ENCODE measurements at places on chromosomes 13 and 19. TPM values are rescaled to one million over a fixed set of nuclear protein-coding genes. Genes with fewer than 3 reads are reported as not detected.

GRCh38 chr13:114029866-114030625 lies 56.2 kb upstream of the C13orf46 start:
- no peak for DNase-seq

DNA sequence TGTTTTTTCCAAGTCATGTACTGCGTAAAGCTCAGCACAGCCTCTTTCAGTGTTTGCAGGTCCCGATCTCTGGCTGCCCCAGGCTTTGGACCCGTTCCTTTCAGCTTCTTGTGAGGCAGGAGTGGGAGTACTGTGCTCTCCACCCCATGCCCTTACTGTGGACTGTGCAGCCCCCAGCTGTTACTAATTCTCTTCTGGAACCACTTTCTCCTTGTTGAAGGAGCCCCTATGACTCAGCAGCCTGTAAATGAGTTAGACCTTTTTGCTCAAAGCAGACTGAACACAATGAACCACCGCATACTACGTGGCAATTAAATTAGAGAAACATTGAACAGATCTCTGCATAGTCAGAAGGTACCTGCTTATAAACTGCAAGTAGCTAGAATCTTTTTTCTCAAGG lies 39.0 kb downstream of the SERTM1 start:
- no peak for DNase-seq

DNA sequence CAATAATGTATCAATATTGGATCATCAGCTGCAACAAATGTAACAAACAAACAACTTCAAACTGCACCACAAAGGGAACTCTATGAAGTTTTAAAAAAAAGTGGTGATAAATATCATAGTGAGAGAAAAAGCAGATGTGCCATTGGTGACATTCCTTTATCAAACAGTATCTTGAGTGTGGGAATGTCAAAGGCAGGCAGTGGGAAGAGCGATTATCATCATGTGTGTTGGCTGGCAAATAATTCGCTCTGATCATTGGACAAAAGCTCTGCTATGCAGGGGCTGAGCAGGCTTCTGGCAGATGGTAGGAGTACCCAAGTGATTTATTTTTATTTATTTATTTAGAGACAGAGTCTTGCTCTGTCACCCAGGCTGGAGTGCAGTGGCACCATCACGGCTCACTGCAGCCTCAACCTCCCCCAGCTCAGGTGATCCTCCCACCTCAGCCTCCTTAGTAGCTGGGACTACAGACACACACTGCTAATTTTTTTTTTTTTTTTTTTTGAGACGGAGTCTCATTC lies 55.9 kb upstream of the RANBP3 start:
- DNase-seq = no peak

DNA sequence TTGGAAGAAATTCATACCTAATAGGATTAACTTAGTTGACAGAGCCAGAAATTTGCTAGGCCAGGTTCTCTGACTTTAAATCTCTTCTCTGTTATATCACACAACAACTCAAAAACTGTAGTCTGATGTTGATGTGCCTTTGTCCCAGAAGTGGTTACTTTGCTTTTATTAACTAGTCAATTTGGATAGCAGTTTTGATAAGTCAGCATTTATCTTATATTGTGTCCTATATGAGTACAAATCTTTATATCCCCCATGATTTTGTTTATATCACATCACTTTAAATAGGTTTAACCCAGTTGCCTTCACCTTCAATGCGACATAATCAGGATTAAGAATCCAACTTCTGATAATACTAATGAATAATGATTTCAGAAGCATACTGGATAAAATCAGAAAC lies 459.3 kb downstream of the GPC6 start:
- no peak for DNase-seq

GRCh38 chr13:21365574-21365973 lies 93.5 kb downstream of the ZDHHC20 start:
- no peak for DNase-seq

GRCh38 chr13:98143601-98144026 lies 720 bp downstream of the FARP1 start:
- DNase-seq = no peak

DNA sequence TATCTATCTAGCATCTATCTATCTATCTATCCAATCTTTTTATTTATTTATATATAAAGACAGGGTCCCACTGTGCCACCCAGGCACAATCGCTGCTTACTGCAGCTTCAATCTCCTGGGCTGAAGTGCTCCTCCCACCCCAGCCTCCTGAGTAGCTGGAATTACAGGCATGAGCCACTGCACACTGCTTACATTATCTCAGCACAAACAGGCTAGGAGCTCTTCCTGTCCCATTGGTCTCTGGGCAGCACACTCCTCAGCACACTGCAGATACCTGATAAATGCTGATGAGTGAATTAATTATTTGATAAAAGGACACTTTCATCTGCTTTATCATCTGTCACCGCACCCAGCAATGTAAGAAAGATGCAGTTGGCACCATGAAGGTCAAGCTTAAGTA lies 16.1 kb downstream of the ZNF562 start:
- no peak for DNase-seq

GRCh38 chr13:65940720-65941119 lies 1289.4 kb downstream of the PCDH9 start:
- no peak for DNase-seq

DNA sequence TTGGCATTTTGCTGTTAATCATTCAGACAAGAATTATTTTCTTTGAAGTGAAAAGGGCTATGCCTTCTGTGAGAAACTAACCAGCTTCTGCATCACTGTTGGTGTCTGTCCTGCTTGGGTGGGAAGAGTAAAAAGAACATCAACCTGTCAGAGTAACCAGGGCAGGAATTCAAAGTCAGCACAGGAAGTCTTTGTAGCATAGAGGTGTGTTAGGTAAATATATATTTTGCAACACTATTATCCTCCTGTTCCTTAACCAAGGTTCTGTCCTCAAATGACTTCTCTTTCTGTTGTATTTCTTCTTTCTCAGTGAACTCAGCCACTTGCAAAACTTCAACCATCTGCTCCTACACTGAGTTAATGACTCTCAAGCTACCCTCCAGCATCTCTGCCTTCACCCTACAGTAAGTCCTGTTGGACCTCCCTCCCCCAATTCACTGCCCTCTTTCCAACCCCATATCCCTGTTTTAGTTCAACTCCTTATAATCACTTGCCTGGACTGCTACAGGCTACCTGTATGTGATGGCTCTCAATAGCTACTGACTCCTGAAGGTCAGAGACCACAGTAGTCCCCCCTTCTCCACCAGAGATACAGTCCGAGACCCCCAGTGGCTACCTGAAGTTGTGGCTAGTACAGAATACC lies 49.9 kb downstream of the SMAD9 start:
- no peak for DNase-seq

- no peak for DNase-seq
Measured at GRCh38 chr19:13964776-13965175, 12.5 kb downstream of the DCAF15 start.

DNA sequence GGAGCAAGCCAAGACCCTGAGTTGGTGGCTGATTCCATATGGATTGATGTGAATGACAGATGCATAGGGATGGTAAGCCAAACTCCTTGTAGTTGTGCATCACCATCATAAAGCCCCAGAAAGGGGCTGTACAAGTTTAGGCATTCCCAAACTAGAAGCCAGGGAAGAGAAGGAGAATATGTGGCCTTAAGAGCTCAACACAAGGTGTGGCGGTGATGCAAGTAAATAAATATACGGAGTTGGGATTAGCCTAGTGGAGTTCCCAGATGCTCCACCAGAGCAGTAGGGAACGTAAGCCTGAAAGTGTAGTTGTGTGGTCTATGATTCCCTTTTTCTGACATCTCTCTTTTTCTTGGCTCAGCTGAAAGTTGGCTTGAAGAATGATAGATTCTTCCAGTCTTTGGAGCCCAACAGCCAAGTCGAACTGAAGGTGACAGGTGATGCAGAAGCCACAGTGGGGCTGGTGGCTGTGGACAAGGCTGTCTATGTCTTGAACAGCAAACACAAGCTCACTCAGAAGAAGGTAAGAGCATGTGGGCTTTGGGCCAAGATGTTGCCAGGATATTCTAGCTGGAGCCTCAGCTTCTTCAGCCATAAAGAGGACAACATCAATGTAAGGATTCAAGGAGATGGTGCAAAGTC lies 30.1 kb downstream of the RDH8 start:
- no peak for DNase-seq

DNA sequence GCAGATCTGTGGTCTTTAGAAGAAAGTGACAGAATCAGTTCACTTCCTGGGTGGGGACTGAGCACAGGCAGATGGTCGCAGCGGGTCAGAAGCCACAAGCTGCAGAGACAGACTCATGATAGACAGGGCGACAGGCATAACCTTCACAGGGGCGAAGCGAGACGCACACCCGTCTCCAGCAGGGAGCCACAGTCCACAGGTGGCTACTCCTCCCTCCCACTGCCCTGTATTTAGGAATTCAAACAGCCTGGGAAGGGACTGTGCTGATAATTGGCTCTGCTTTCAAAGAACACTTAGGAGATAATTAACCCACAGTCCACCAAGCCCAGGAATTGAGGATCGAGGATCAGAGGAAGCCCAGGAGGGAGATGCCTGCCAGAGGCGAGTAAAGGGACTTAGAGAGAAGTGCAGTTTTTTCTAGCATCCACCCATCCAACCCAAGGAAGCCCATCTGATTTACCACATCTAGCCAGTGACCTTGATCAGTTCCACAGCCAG lies 23.2 kb downstream of the RFX2 start:
- no peak for DNase-seq

DNA sequence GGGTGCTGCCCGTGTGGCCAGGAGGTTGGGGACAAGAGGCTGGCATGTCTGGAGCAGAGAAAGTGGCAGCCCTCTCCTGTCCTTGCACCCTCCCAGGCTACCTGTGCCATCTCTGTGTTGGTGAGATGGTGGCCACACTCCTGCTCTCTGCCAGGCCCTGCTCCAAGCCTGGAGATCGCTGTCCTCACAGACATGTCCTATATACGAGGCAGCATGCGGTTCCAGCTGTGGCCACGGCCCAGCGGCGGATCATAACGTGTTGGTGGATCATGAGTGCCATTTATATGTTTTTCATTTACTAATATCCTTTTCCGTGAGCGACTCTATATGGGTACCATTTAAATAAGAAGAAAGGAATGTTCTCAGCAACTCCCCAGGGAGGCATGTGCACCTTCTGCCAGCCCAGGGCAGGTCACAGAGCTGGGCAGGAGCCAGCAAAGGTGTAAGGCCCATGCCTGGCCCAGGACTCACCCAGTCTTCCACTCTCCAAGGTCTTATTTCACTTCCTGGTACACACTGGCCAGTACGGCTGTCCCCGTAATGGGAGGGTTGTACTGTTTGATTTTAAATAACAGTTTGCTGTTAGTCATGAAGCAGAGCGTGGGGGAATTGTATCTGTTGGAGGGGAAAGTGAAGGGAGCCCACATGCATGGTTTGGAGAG lies 47.2 kb upstream of the LDLR start:
- DNase-seq = no peak

GRCh38 chr13:26219726-26220125 lies 2.4 kb downstream of the RNF6 start:
- DNase-seq = no peak

GRCh38 chr19:13861392-13861713 lies 15.6 kb upstream of the NANOS3 start:
- no peak for DNase-seq

DNA sequence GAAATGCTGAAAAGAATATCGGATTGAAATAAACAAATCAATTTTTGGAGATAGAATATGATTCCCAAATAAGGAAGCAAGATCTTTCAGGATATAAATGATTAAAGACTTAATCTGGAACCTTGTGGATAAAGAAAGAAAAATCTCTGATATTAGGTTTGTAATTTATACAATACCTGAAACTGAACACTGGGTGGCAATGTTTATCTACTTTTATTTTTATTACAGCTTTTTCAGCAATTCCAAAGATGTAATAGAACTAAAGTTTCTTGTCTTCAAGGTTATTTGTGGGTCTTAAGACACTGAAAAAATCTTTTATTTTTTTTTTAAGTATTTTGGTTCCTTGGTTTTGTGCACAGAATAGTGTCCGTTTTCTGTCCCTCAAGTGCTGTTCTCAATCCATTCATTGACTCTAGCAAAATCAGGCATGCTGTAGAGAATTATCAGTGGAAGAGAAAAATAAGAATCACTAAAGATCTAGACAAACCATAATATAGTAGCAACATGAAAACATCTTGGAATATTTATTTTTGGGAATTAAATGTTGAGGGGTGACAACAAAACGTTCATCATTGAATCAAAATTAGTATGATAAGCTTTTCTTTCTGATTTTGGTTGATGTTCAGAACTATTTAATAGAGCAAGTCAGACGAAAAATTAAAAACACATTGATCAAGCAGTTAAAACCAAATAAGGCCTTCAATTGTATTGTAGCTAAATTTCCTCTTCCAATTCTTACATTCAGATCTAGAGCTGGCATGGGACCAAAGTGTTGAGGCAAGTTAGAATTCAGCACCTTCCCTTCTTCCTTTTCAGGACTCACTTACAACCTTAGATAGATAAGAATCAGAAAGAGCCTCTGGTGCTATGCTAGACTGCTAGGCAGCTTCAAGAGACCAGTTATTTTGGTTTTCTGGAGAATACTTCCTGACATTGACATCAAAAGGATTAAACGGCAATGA lies 704.4 kb upstream of the PCDH20 start:
- no peak for DNase-seq

- no peak for DNase-seq
Measured at GRCh38 chr13:46288570-46289259, 77.0 kb downstream of the LRRC63 start.

DNA sequence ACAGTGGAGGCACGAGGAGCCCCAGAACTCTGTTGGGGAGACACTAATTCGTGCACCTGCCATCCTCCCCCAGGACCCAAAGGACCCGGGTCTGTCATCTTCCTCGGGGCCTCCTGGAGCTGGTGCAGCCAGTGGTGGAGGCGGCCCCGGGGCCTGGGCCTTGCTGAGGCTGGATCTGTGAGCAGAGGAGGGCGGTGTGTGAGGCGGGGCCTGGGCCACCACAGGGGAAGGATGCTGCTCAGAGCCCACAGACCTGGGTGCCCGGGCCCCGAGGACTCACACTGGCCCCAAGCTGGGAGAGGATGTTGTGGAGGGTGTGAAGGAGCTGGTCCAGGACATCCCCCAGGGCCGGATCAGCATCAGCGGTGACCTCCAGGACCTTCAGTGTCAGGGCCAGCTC lies 8.3 kb downstream of the IFNL3 start:
- no peak for DNase-seq

- DNase-seq = no peak
Measured at GRCh38 chr13:82298106-82298505, 1584.2 kb downstream of the SLITRK1 start.

DNA sequence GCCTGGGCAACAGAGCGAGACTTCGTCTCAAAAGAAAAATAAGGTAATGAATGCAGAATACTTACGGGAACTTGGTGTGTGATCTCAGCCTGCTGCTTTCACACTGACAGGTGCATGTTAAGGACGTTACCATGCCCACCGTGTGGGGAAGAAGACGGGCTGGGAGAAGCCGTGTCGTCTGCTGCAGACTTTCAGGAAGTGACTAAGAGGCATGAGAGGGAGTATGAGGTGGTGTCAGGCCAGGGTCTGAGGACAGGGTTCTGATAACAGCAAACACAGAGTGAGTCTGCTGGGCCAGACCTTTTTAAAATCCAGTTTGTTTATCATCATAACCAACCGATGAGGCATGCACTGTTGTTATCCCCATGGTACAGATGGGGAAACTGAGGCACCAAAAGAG lies 13.6 kb upstream of the GALP start:
- DNase-seq = no peak

The NCAN gene
- polyA plus RNA-seq = 0.16 TPM

The METTL21C gene
- polyA plus RNA-seq = 17.6 TPM

The PCP2 gene
- not detected for polyA plus RNA-seq

The TSEN34 gene
- 32.5 TPM for polyA plus RNA-seq

The RFPL4AL1 gene
- polyA plus RNA-seq = 0.63 TPM

The BICRA gene
- polyA plus RNA-seq = 10.2 TPM

The SNAPC2 gene
- polyA plus RNA-seq = 18.1 TPM

The CACNA1A gene
- 1.6 TPM for polyA plus RNA-seq

The NMRK2 gene
- 285 TPM for polyA plus RNA-seq

The DMPK gene
- 382 TPM for polyA plus RNA-seq

The ZNF728 gene
- not detected for polyA plus RNA-seq

Measured in forelimb muscle (tissue), 1 donor.